ENCODE measurements at places on chromosomes 1 and 21.

DNA sequence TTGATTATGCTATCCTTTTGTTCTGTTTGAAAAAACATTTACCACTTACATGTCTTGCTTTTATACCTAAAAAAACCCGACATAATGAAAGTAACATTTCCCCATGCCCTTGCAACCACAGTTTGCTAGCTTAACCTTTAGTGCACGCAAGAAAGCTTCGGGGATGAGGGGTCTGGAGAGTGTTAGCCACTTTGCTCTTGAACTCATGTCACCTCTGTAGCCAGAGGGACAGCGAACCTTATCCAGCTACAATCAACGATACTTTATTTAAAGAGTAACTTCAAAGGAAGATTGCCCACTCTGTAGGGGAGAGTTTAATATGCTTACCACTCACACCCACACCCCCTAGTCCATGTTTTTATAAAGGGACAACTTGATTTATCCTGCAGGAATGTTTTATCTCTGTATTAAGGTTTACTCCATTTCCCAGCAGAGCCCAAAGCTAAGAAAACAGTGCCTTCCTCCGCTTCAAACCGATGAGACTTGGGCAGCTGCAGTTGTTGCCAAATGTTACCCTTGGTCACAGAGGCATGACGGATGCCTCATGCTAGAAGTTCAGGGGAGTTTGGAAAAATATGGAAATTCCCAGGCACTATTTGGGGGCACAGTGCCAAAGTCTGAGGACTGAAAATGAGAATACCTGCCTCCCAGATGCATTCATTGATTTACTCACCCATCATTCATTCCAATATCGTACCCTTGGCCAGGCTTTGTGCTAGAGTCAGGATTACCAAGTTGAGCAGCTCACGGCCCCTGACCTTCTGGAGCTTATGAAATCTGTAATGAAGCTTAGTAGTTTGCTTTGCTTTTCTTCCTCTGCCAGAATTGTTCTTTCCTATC is 61.4 kb upstream of the VCAM1 start:
- DNase-seq, result no peak

DNA sequence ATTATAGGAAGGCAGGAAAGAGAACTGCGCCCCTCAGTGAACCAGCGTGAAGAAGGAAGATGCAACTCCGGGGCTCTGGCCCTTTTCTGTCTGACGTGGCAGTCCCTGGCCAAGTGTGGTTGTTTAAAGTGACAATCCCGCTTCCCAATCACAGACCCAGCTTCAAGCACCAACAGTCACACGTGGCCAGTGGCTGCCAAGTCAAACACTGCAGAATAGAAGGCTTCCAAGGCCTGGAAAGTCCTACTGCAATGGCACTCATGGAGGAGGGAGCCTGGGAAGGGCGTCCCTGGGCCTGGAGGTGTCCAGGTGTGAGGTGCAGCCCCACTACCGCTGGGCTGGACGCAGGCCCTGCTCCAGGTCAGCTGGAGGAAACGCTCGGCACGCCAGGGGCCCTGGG is 143.8 kb downstream of the CASZ1 start:
- no peak for DNase-seq

DNA sequence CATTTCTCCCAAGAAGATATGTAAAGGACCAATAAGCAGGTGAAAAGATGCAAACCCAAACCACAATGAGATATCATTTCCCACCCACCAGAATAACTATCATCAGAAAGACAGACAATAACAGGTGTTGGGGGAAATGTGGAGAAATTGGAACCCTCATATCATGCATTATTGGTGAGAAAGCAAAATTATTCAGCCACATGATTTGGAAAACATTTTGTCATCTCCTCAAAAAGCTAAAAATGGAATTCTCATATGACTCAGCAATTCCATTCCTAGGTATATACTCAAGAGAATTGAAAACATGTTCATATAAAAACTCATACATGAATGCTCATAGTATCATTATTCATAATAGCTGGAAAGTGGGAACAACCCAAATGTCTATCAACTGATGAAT is 25.1 kb upstream of the RNF186 start:
- no peak for DNase-seq

DNA sequence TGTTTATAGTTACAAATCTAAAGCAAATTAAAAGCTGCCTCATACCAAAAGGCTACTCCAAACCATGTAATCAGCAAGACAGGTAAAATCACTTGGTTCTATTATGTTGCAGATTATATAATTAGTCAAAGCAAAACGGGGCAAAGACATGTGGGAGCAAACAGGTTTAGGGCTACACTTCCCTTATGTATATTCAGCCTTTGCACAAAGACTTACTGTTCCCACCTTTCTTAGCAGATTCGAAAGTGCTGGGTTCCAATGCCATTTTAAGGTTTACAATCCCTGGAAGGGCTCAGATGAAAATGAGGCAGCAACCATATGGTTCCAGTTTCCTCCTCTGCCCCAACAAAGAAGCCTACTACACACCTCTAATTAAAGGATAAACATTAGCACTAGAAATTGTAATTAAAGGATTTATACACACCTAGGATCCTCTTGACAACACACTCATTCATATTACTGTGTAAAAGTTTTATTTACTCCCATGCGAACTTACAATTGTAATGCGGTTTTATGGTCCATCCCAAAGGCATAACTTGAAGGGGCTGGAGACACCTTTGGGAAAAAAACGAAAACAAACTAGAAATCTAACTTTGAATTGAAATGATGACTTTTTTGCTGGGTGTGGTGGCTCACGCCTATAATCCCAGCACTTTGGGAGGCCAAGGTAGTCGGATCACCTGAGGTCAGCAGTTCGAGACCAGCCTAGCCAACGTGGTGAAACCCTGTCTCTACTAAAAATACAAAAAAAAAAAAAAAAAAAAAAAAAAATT is 117.3 kb upstream of the PKN2 start:
- no peak for DNase-seq

DNA sequence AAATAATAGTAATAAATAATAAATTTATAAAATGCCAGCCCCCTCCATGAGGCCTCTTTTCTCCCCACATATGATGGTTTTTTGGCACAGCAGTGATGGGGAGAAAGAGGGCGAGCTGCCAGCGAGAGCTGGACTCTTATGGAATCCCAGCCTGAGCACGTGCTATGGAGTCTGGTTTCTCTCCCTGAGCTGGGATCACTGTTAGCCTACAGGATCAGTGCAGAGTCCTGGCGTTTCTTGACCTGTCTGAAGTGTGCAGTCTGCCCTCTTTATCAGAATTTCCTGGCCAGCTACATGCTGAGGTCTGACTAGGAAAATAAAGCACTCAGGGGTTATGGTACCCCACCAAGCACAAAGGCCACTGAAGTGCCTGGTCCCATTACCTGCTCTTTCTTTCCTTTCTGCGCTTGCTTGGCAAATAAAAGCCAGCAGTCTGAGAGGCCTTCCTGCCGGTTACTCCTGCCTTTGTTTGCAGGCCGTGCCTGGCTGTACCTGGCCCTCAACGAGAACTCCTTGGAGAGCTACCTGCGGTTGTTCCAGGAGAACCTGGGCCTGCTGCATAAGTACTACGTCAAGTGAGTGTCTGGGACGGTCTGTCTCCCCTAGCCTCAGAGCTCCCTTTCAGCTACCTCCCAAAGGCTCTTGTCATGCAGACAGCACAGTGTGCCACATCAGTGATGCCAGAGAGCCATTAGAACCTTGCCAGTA is 18.5 kb upstream of the SLC25A34 start:
- no peak for DNase-seq

GRCh38 chr1:108513044-108513415 is 46.9 kb upstream of the EEIG2 start:
- no peak for DNase-seq
